ENCODE measurements at places on chromosomes 1 and 21.

DNA sequence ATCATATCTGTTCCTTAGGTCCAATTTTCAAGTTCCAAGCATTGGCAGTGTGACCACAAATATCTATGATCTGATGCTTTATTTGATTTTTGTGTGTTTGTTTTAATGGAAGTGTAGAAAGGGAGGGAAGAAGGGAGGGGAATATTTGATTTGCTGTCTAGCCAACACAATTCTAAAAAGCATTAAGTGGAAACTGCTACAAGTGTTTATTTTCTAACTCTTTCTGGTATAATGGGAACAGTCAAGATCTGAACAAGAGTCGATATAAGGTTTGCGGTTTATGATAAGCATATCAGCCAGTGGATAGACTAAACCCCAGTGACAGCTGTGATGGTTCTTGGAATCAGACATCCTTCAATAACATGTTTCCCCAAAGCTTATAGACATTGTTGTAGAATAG lies 267.8 kb upstream of the SNX7 start:
- DNase-seq = no peak

DNA sequence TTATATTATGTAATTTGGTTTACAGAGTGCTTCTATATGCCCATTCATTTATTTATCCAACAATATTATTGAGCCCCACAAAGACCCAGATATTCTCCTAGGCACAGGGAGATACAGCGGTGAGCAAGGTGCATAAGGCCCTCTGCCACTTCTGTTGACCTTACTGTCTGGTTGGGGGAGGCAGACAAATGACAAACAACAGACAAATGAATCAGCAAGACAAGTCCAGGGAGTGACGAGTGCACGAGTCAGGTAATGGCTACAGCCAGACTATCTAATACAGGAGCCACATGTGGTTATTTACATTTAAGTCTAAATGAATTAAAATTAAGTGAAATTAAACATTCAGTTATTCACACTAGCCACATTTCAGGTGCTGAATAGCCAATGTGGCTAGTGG lies 22.0 kb upstream of the BCAR3 start:
- no peak for DNase-seq

GRCh38 chr21:18603261-18603660 lies 199.7 kb upstream of the TMPRSS15 start:
- DNase-seq = no peak

- no peak for DNase-seq
Measured at GRCh38 chr1:212650228-212650627, 41.7 kb downstream of the ATF3 start.

DNA sequence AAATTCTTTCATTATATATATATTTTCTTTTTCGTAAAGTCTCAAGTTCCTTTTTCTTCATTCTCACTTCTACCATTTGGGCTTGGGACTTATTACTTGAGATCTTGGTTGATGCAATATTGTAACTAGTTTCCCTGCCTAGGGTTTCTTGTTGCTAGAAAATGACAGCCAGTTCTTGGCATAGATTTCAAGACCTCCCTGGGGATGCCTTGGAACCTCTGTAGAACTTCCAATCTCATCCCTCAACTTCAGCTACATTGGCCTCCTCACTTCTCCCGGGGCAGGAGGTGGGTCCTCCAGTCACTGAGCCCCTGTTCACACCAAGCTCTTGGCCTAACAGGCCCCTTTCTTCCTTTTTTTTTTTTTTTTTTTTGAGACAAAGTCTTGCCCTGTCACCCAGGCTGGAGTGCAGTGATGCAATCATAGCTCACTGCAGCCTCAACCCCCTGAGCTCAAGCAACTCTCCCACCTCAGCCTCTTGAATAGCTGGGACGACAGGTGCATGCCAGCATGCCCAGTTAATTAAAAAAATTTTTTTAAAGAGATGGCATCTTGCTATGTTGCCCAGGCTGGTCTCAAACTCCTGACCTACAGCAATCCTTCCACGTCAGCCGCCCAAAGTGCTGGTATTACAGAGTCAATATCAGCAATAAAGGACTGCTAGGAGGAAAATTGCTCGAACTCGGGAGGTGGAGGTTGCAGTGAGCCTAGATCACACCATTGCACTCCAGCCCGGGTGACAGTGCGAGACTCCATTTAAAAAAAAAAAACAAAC lies 33.1 kb downstream of the MAP3K7CL start:
- DNase-seq = no peak

GRCh38 chr1:154845879-154846278 lies 24.2 kb downstream of the KCNN3 start:
- DNase-seq = no peak

DNA sequence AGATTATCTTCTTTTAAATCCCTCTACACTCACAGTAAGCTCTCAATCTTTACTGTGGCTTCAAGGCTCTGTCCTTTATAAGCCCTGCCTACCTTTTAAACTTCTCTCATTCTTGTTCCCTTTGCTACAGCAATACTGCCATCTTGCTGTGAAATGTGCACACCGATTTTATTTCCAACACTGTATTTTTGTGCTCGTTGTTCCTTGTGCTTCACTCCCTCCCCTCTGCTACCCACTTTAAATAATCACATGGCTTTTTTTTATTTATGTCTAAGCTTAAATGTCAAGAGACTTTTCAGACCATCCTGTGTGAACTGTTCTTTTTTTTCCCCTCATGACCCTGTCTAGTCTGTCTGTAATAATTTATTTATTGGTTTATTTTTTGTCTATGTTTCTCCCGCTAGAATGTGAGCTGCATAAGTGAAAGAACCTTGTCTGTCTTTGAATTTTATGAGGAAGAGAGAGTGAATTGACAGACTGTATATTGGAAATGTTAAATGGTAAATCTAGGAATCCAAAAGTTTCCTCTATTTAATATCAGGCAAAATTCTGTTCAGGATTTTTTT lies 45.7 kb downstream of the ABCD3 start:
- no peak for DNase-seq

- DNase-seq = no peak
Measured at GRCh38 chr1:176199707-176200106, 7.4 kb downstream of the COP1 start.

DNA sequence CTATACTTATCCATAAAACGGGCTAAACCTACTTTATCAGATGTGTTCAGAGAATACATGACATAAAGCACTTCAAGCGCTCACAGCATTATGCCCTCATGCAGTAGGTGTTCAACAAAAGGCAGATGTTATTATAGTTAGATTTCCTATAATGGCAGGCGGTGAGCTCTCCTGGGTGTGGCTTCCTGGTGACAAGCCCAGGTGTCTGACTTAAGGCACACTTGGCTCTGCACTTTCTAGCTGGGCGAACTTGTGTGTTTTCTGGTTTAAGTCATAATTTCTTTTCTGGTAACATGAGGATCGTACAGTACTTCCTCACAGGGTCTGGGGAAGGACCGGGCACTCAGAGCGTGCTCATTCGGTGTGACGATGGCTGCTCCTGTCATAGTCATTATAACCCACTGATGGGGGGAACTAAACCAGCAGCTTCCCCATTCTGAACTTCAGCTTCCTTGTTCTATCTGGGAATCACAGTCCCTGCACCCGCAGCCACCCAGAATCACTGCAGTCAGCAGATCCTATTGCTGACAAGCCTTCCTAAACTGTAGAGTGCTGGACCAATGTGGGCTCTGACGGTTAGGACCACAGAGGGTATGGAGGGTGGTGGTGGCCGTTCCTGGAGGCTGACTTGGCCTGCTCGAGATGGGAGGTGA lies 52.8 kb downstream of the IGSF21 start:
- DNase-seq = no peak

- DNase-seq = no peak
Measured at GRCh38 chr1:85124091-85124490, 75.8 kb upstream of the MCOLN3 start.

GRCh38 chr1:214123061-214123784 lies 135.4 kb downstream of the PROX1 start:
- DNase-seq = no peak

GRCh38 chr21:38968887-38969543 lies 163.3 kb downstream of the ETS2 start:
- no peak for DNase-seq

GRCh38 chr1:42957229-42957879 lies 1.3 kb downstream of the SLC2A1 start:
- DNase-seq = no peak

DNA sequence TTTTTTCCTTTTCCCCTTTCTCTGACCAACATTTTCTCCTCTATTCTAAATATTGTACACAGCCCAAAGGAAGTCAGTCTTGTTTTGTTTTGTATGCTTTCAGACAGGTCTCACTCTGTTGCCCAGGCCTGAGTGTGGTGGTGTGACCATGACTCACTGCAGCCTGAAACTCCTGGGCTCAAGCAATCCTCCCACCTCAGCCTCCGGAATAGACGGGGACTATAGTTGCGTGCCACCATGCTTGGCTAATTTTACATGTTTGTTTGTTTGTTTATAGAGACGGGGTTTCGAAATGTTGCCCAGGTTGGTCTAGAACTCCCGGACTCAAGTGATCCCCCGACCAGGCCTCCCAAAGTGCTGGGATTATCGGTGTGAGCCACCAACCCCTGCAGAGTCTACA lies 72.8 kb downstream of the NRIP1 start:
- no peak for DNase-seq

- DNase-seq = no peak
Measured at GRCh38 chr1:45400049-45400448, 59.8 kb upstream of the MUTYH start.

- DNase-seq = no peak
Measured at GRCh38 chr1:206823727-206824126, 41.7 kb upstream of the IL20 start.

DNA sequence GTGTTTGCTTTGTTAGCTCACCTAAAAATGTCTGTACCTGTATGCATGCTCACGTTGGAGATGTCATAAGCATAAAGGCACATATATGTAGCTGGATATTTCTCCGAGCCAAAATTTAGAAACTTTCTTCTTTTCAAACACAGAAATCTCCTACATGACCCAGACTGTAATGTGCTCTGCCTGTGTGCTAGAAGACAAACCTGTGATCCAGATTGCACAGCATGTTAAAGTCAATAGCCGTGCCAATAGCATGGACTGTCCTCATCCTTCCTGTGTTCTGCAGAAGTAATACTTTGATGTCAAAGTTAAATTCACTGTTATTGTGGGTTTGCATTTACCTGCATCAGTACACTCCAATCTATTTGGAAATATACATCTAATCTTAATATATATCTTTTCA lies 346.2 kb upstream of the ZRANB2 start:
- DNase-seq = no peak

- no peak for DNase-seq
Measured at GRCh38 chr1:100575406-100575805, 37.5 kb downstream of the GPR88 start.

DNA sequence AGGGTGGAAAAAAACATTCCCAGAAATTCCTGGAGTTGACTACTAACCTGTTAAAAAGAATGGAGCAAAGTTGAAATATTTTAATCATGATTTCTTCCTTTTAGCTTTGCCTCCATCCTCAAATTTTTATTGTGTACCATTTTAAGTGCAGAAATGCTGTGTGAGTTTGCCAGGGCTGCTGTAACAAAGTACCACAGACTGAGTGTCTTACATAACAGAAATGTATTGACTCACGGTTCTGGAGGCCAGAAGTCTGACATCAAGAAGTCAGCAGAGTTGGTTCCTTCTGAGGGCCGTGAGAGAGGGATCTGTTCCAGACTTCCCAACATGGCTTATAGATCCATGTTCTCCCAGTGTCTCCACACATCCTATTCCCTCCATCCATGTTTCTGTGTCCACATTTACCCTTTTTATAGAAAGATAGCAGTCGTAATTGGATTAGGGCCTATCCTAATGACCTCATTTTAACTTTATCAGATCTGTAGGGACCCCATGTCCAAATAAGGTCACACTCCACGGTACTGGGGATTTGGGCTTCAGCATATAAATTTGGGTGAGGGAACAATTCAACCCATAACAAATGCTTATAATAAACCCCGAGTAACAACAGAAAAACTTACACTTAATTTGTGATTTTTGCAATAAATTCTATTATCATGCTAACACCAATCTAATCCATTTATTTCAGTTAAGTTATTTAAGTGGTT lies 12.7 kb downstream of the SNX7 start:
- DNase-seq = no peak

- no peak for DNase-seq
Measured at GRCh38 chr1:243726806-243727502, 123.1 kb downstream of the AKT3 start.

- no peak for DNase-seq
Measured at GRCh38 chr1:8562222-8562621, 244.3 kb downstream of the SLC45A1 start.

DNA sequence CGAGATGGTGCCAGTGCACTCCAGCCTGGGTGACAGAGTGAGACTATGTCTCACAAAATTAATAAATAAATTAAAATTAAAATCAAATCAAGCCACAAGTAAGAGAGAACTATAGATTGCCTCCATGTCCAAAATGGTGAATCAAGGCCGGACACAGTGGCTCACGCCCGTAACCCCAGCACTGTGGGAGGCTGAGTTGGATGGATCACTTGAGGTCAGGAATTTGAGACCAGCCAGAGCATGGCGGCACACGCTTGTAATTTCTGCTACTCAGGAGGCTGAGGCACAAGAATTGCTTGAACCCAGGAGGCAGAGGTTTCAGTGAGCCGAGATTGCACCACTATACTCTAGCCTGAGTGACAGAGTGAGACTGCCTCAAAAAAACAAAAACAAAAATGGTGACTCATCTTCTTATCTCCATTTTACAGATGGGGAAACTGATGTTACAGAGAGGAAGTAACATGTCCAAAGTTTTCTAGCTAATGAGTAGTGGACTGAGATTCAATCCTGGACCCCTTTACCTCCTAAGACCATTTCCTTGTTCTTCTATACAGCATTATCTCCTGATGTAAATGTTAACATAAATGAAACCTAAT lies 99.0 kb upstream of the HNRNPU start:
- DNase-seq = no peak

DNA sequence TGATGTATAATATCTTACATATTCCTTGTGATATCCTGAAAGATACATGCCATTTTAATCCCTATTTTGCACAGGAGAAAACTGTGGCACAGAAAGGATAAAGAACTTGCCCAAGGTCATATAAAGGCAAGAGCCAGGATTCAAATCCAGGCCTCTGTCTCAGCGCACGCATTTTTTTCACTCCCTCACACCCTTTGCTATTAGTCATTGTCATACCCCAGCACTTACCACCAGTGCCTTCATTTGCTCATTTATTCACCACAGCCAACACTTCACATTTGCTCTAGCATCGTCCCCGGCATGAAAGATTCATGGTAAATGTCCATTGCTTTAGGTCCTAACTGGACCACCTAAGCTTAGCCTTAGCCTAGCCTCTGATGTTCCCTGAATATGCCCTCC lies 14.2 kb downstream of the ALX3 start:
- no peak for DNase-seq

DNA sequence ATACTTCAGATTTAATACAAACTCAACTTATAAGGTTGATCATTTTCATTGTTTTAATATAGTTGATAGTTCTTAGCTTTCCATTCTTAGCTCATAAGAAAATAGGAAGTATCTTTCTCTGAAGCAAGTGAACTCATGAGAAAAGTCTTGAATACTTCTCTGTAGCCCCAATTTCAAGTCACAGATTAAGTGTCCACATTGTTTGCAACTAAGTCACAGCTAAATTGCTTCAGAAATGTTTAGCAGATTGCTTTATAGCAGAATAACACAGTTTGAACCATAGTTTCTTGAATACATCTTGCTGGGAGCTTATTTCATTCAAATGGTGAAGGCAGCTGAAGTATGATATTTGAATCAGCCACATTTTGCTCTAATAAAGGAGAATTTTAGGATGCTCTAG lies 10.6 kb upstream of the PKN2 start:
- DNase-seq = no peak
